IMR-90 (cell line): ENCODE measurements at places on chromosomes 7 and 10. TPM values are rescaled to one million over a fixed set of nuclear protein-coding genes. Genes with fewer than 3 reads are reported as not detected.
A peak's percentile ranks its signal among the peaks of the same experiment; 100 is the strongest.

- peak; percentile 46 for DNase-seq
These were observed 19.6 kb upstream of the MACC1 start for GRCh38 chr7:20236790-20237189.

DNA sequence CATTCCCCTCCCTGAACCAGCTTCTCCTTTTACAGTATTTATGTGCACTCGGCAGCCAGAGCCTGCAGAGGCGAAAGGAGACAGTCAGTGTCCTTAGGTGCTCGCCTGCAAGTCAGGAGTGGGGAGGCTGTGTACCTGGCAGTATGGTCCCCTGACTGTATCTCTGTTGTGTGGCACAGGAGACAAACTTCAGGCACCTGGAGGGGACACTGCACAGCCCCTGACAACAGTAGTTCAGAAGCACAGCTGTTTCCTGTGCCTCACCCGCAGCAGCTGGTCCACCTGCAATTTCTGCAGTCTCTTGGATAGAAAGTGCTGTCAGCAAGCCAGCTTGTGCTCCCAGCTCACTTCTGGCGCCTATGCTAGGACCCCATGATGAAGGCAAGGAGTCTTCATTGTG lies 73.4 kb upstream of the LAMB4 start:
- no peak for DNase-seq

- DNase-seq = peak; percentile 39
These were observed 33.8 kb upstream of the ZFAND2A start for GRCh38 chr7:1193593-1194424.

GRCh38 chr7:142632271-142633134 lies 116.8 kb upstream of the PRSS1 start:
- peak; percentile 60 for DNase-seq

DNA sequence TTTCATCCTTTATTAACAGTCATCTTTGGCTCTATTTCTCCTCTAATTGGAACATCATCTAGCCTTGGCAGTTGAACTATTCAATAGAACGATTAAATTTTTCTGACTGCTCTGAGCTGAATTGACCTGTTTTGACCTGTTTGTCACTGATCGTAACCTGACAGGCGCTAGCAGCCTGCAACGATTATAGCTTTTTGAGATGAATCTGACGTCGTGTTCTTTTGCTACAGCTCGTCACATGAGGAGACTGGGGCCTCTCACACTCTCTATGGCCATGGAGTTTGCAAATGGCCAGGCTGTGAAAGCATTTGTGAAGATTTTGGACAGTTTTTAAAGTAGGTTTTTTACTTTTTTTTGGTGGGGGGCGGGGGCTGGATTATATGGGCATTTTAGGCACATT lies 229.8 kb downstream of the FOXP2 start:
- no peak for DNase-seq

- DNase-seq = no peak
These were observed 4.5 kb upstream of the EMX2 start for GRCh38 chr10:117537904-117538524.

GRCh38 chr7:132488634-132489302 lies 87.5 kb downstream of the PLXNA4 start:
- no peak for DNase-seq

- DNase-seq = no peak
These were observed 44.3 kb downstream of the DNAJB9 start for GRCh38 chr7:108613949-108614381.

- DNase-seq = peak; percentile 66
These were observed 59.4 kb downstream of the ST7 start for GRCh38 chr7:117012696-117013095.

DNA sequence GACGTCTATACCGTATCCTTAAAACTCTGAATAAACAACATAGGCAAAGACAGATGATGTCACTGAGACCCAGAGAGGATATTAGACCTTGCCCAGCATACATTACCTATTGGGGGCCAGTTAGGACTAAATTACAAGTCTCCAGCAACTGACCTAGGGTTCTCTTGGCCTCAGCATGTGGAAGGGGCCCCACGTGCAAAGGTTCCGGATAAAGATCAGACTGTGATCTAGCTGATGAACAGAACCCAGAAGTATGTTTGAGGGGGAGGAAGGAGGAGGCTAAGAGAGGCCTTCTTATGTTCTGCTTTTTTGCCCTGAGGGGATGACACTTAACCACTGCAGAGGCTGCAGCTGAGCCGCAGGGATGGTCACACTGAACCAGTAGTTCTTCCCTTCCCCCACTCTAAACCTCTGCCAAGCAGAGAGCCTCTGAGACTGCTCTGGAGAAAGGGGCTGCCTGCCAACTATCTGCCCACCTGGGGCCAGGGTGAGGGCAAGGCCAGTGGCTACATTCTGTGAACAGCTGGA lies 24.0 kb upstream of the KMT2C start:
- DNase-seq = peak; percentile 40

GRCh38 chr7:80335511-80336231 lies 176.2 kb downstream of the GNAT3 start:
- peak; percentile 84 for DNase-seq

Gene TMEM140
- 0.28 and 0.72 TPM in 2 replicates for total RNA-seq

DNA sequence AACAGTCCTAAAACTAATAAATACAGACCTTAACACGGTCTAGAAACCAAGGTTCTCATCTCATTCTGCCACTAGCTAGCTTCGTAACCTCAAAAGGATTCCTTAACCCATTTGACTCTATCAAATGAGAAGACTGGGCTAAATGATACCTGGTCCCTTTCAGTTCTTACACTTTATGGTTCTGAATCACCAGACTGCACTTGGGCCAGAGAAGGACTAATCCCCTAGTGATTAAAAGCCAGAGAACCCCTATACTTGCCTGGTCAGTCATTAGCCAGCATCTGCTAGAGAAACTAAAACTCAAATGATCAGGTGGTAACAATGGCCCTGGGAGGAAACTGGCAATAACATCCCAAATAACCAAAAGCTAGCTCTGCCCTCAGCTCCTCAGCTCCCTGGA lies 16.8 kb downstream of the TMEM243 start:
- DNase-seq = no peak

GRCh38 chr7:25559581-25560367 lies 331.5 kb upstream of the NPVF start:
- no peak for DNase-seq

GRCh38 chr10:109991266-109991855 lies 16.4 kb upstream of the ADD3 start:
- peak; percentile 20 for DNase-seq

DNA sequence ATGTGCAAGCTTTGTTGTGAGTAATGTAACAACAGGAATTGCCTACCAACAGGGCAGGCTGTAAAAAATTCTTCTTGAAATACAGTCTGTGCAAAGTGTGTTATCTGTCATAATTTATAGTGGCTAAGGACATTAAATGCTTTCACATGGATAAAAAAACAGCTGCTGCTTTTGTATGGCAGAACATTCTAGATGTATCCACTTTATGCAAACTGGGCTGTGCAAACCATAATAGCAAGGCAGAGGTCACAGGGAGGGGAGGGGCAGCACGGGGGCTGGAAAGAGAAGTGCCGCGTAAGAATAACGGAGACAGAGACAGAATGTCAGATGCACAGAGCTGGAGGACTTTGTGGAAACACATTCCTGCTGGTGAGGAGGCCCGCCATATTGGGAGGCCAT lies 86.1 kb downstream of the VOPP1 start:
- no peak for DNase-seq

DNA sequence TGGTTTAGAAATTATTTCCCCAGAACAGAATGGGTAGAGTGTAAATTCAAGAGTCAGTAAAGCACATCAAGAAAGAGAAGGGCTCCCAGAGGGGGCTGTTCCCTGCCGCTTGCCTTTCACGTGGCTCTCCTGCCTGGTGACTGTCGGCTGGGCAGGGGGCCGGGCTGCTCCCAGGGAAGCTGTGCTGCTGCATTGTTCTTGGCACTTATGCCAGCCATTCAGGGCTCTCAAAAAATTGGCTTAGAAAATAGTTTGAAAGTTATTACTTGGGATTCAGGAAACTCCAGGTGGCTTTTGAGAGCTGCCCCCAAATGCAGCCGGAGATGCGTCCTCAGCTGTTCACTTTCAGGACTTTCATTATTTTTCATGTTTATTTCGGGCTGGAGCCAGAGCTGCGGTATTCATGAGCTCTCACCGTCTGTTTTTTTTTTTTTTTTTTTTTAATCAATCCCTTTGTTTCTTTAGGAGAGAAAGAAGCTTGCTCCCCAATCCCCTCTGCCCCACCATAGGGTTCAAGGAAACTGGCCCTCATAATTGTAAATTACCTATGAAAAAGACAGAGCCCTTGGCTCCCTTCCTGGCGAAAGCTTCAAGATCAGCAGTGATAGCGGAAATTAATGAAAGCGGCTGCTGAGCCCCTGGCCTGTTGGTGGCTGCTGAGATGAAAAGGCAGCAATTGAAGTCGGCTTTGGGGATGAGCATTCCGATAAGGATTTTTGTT lies 94.1 kb downstream of the SORCS3 start:
- DNase-seq = no peak

Gene LEP
- total RNA-seq = not detected in 2 replicates

DNA sequence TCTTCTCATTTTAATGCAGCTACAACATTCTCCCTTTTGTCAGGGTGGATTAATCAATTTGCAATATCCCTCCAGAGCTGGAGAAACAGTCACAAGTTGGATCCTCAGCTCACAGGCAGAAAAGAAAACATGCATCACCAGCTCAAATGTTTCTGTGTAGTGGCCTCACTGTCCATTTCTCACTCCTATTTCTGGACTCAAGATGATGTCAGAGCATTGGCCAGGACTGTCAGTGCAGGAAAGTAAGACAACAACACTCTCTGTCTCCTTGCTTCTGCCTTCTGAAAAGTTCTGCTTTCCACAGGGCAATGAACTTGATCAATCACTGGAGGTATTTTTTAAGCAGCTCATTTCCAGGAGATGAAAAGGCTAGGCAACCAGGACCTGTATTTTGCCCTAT lies 8.2 kb upstream of the SVIL start:
- peak; percentile 87 for DNase-seq

DNA sequence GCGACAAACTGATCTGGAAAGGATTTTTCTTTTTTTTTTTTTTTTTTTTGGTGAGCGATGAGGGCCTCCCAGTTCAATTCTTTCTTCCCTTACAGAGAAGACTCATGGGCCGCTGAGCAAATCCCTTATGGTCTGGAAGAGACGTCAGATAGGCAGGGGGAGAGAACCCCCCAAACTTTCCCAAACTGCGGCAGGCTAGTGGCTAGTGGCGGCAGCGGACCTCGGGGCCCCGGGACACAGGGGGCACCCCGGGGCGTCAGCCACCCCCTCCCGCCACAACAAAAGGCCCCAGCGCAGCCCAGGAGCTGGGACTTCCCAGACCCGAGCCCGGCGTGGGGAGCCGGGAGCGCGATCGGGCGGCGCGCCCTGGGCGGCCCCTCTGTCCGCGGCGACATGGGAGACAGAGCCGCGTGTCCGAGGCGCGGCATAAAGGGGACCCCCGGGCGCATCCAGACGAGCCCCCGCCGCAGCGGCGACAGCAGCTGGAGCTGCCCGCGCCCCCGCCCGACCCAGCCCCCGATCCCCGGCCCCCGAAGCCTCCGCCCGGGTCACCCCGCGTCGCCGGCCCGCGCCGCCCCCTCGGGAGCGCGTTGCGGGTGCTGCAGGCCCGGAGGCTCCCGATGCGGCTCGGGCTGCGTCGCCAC lies 755 bp downstream of the FAM171A1 start:
- DNase-seq = peak; percentile 16

- DNase-seq = no peak
These were observed 174.5 kb upstream of the PPP2R2D start for GRCh38 chr10:131726076-131726880.

GRCh38 chr10:110274647-110275046 lies 30.1 kb downstream of the SMNDC1 start:
- DNase-seq = no peak

GRCh38 chr7:156167417-156167807 lies 355.1 kb upstream of the SHH start:
- DNase-seq = no peak

DNA sequence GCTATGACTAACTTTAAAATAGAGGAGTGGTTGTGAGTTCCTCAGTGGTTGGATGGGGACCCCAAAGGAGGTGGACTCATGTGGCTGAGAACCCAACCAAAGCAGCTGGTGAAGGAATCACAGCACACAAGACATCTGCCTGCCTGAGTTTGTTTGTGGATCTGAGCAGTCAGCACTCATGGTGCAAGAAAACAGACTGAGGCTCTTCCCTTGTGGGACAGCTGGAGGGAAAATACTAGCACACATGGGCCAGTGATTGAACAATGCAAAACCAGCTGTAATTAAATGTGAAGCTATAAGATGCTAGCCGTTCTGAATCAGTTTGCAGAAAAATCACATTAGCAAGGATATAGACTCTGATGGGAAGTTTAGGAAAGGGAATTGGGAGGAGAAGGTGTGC lies 707.3 kb downstream of the GRID1 start:
- DNase-seq = no peak

Gene CALCR
- not detected in 2 replicates for total RNA-seq

Gene MYH16
- 0.18 and 0.28 TPM in 2 replicates for total RNA-seq

Gene ETV1
- total RNA-seq = 17.2 and 21.1 TPM in 2 replicates

DNA sequence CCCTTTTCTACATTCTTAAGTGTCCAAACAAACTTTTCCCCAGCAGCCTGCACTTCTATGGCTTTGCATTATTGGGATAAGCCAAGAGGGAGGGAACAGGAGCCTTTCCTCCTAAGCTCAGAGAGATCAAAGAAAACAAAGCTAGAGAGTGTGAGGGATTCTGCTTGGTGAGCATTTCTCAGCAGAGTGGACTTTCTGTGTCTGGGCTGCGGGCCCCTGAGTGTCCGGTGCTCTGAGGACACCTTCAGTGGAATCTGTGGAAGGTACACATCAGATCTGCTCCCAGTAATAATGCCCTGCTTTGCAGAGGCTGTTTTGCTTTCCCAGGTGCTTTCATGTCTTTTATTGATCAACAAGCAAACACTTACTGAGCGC lies 50.2 kb downstream of the KCNMA1 start:
- no peak for DNase-seq

Gene PCLO
- total RNA-seq = under 0.01 TPM in 2 replicates

Gene OPN4
- total RNA-seq = not detected in 2 replicates

- DNase-seq = peak; percentile 3
These were observed at the start of gene PCLO for GRCh38 chr7:83162402-83163256. PCLO (minus strand) TSS chr7:83162884; CDS start chr7:83162592, 292 bp downstream.
